LoVo (cell line): ENCODE measurements at places on chromosomes 16 and 17.
A peak's percentile ranks its signal among the peaks of the same experiment; 100 is the strongest.

- no peak for DNase-seq
These were observed 30.1 kb downstream of the CIITA start for GRCh38 chr16:10906914-10907756.

- no peak for DNase-seq
These were observed 90.2 kb downstream of the CDH8 start for GRCh38 chr16:61946019-61946418.

DNA sequence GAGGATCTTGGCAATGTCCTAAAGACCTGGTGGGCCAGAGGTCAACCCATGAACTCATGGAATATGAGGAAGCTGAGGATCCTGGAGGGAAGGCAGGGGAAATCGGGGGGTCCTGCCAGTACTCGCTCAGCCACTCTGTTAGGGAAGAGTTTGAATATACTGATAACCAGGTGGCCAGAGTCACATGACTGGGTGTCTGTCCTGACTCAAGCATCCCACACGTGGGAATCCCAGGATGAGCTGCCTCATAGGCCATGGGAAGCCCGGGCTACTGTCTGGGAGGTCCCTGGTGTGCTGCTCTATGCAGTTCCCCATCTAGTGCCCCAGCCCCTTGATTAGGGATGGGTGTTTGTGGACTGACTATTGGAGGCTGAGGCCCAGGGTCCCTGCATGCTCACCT is 1.6 kb downstream of the EXOC3L1 start:
- no peak for DNase-seq

GRCh38 chr17:32723310-32723955 is 153.5 kb downstream of the MYO1D start:
- DNase-seq: no peak

DNA sequence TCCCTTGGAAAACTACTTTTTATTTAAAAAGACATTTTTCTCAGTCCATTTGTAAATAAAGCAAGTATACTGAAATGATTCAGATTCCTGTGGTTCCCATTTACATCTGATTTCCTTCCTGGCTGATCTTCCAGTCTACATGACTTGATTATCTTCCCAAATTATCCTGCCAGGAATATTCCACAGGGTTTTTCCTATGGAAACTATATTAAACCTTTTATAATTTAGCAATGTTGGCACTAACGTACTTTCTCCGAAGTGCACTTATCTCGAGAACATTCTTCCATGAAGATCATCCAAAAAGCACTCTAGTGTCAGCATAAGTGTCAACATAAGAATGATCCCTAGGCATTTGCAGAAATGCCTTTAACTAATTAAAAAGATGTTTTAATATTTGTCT is 347.7 kb upstream of the KIF2B start:
- no peak for DNase-seq

GRCh38 chr17:35099908-35100307 is 19.8 kb downstream of the RAD51D start:
- no peak for DNase-seq

GRCh38 chr17:30188211-30188939 is 47.1 kb downstream of the SLC6A4 start:
- no peak for DNase-seq

DNA sequence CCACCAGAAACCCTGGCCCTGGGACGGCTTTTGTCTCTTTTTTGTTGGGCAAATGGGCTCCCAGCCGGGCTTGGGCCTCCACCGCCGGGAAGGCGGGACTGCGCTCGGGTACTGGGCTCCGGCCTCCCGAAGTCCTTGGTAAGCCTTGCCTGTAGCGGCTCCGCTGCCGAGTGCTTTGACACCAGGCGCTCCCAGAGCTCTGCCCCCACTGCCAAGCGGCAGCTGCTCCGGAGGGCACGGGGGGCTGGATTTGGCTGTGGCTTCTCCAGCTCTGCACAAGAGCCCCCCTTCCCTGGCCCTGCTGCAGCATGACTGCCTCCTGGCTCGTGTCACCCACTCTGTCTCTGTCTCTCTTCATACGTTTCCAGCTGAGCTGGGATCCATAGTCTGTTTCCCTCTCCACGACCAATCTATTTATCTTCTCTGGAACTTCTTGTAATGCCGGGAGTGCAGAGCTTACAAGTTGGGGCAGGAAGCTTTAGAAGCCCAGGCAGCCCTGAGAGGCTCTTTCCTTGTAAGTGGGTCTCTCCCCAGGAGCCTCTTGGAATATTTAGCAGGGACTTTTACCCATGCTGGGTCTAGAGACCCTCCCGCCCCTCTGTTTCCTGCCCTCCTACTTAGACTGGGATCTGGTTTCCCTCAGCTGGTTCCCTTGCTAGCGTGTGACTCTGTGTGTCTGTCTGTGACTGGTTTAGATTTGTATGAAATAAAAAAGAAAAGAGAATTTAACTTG is 246.9 kb upstream of the GSE1 start:
- no peak for DNase-seq

GRCh38 chr17:11954936-11955335 is 42.3 kb downstream of the ZNF18 start:
- DNase-seq: no peak

DNA sequence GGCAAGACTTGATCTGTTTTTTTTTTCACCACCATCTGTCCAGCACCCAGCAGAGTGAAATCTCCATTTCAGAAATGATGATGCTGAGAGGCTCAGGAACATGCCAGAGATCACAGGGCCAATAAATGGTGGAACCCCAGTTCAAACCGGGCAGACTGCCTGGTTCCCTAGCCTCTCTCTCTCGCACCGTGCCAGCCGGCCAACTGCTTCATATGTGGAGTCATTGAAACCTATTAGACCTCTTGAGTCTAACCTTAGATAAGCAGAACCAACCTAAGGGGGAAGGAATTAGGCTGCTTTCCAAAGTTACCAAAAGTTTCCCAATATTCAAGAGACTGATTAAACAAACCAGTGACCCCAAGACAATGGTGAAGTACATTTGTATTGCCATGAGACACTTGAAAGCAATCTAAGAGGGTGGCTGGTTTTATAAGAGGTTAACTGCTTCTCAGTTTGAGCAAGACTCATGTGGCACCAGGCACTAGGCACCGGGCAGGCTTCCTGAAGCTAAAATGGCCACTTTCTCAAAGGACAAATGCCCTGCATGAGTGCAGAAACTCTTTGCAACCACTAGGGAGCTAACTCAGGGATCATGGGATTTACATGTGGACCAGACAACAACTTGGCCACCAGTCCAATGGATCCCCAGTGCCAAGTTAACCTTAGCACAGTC is 18.4 kb downstream of the TOX3 start:
- no peak for DNase-seq

DNA sequence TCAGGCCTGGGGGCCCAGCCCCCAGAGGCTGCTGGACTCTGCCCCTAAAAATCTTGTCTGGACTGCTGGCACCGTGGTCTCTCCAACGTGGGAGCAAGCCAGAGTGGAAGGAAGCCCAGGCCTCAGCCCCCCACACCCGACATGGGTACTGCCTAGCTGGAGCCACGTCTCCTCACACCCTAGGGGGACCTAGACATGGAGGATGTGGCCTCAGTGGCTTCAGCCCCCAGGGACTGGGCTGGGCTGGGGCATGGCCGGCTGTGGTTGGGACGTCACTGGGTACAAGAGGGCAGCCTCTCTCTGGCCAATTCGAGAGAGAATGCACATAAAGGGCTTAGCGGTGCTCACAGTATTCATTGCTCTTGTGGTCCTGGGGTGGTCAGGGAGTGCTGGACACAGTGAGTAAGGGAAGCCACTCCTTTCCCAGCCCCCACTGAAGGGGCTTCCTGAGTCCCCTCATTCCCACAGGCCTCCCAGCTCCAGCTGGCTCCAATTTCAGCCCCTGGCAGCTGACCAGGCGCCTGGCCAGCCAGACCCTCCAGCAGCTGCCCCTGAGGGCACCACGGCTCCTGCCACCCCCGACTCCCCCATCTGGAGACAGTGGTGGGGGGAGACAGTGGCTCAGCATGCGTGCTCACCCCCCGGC is 1.1 kb downstream of the CDH15 start:
- DNase-seq: no peak

DNA sequence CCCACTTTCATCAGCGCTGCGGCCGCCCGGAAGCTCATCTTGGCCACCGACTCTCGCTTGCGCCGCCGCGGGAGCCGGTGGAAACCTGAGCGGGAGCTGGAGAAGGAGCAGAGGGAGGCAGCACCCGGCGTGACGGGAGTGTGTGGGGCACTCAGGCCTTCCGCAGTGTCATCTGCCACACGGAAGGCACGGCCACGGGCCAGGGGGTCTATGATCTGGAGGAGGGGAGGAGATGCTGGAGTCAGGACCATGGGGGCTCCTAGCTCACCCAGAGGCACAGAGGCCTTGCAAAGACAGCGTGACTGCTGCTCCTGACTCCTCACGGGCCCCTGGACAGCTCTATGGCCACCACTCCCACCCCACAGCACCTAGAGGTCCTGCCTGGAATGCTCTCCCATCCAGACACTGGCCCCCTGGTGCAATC is 9.4 kb downstream of the SNRNP25 start:
- no peak for DNase-seq

DNA sequence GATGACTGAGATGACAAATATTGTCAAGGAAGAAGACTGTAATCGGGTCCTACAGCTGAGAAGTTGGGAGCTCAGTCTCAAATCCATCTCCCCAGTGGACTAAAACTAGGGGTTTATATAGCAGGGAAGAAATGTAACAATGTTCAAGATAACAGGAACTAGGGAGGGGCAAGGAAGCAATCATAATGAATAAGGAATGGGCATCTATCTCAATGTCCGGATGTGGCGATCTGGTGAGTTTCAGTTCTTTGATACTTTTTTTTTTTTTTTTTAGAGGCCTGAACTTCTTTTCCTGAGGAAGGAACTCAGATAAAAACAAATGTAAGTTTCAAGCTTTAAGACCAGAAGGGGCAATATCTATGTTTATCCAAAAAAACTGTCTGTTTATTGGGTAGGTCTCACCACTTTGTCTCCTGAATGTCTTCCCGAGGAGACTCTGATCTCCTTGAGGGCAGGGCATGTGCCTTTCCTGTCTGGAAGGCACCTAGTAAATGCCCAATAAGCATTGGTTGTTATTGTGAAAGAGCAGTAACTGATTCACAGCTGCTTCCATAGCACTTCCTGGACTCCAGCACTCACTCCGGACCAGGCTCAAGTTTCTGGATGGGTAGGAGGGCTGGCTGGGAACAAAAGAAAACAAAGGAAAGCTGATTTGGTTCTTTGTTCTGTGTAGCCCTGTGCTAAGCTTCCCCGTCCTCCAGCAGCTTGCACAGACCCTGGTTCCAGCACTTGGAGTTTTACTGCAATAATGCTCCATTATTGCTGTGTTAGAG is 51.9 kb downstream of the MEOX1 start:
- DNase-seq: no peak

GRCh38 chr17:21019976-21020586 is 22.7 kb downstream of the USP22 start:
- DNase-seq: no peak

DNA sequence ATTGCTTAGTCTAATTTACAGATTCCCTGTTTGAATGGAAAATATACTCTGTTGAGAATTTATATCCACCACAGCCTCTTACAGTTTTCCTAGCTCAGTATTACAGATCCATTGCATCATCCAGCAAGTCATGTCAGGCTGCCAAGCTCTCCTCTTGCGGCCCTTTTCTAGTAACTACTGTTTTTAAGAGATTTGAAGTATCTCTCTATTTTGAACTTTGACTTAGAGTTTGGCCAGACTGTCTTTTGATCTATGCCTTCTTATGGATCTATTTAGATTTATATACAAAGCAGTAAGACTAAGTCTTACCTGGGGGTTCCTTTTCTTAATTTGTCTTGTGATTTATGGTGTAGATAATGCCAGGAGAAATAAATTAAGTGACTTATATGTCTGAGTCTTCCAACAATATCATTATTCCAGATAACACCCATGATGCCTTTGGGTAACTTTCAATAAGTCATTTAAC is 53.1 kb upstream of the ABCC11 start:
- peak; percentile 72 for DNase-seq

- DNase-seq: peak; percentile 39
These were observed 1.6 kb downstream of the CTCF start for GRCh38 chr16:67563708-67564468.

DNA sequence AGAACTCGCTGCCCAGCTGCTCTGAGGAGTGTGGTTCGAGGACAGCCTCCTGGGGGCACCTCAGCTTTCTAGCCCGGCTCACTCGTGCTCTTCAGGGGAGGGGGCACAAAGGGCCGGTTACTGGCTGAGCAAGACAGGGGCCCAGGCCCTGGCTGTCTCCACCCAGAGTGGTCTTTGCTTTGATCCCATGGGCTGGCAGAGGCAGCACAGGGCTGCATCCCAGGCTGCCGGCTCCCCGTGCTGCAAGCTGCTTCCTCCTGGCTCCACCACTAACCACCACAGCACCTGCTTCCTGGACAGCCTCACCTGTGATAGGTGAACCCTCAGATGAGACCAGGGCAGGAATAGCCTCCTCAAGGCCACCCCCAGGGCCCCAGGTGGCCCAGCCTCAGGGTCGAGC is 6.8 kb downstream of the SPPL2C start:
- no peak for DNase-seq

GRCh38 chr16:72300892-72301291 is 128.9 kb upstream of the PMFBP1 start:
- no peak for DNase-seq

DNA sequence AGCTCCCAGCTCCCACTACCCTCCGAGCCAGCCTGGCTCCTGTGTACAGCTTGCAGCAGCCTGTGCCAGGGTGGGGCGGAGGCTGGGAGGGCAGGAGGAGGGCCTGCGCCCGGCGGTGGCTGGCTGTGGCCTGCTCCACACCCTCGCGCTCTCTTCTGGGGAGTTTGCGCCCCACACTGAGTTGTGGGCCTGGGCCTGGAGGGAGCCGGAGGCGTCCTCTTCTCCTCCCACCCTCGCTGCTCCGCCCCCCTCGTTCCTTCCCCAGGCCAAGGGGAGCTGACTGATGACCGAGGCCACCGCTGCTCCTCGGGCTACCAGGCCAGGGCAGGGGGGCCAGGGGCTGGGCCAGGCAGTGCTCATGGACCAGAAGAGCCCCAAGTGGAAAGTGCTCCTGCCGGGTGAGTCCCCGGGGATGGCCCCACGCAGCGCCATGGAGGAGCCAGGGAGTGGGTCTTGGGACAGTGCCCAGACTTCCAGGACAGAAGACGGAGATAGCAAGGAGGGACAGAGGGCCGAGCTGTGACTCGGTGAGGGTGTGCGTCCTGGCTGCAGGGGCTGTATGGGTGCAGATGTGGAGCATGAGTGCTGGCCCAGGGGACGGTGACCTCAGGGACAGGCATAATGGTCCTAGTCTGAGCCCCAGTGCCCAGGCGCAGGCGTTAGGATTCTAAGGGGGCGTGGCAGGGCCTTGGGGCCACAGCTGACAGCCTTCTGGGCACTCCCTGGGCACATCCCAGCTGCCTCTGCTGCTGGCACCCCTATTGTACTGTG is 242.1 kb upstream of the GSE1 start:
- DNase-seq: no peak

DNA sequence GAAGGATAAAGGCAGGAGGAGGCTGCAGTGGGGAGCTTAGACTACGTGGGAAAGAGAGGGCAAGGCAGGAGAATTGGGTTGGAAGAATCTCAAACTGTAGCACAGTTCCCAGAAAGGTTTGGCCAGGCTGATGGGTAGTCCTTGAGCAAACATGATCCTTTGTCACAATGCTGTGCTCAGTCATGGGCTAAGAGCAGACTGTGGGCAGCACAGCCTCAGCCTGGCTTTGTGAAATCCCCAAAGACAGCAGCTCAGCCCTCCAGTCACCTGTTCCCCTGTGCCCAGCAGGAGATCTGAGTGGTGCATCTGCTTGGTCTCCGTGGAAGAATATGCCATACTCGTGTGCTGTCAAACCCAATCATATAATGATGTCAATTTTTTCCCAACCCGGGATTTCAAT is 10.6 kb upstream of the ENGASE start:
- no peak for DNase-seq

GRCh38 chr17:8665684-8666083 is 35.2 kb upstream of the MYH10 start:
- DNase-seq: no peak
